ENCODE measurements at places on chromosomes 7 and 10.

DNA sequence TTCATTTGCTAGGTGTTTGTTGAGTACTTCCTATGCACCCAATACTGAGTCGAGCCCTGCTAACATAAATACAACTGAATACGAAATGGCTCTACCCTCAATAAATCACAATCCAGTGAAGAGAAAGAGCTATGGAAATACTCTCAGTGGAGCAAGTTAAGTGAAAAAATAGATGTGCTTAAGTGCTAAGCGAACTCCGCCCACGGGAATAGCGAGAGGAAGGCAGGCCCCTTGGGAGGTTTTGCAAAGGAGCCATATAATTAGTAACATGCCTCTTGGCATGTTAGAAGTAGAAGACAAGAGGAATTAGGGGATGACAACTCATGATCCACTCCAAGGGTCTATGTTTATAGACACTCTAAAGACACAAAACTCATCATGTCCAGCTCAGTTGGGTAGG is 42.8 kb upstream of the TSPAN33 start:
- no peak for DNase-seq

GRCh38 chr10:54585572-54585971 is 215.5 kb downstream of the PCDH15 start:
- DNase-seq = no peak

DNA sequence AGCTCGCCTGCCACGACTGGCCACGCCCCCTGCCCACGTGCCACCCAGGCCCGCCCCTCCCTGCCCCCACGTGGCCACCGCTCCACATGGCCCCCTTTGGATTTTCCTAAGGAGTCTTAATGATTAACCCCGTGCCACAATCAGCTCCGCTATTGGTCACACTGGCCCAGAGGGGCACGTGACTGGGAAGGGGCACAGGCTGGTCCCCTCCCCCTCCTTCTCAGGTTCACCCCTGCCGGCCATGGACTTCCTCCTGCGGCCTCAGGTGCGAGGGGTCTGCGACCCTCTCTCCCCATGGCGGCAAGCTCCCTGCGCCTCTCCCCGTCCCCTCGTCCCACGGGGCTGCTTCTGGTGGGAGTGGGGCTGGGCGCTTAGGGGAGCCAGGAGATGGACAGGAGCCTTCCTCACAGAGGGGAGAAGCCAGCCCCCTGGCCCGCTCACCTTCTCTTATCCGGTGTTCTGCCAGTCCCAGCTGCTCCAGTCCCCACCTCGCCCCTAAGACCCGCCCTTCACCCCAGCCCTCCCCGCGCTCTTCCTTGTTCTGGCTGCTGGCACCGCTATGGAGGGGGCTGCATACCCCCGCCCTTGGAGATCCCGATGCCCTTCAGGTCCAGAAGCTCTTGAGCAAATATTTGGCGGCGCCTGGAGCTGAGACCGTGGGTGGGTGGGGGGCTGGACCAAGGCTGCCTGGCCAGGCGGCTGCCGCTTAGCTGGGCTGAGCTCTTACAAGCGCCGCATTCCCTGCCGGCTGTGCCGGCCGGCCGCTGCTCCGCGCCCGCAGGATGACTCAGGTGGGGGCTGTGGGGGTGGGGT is 3.2 kb downstream of the SLC4A2 start:
- DNase-seq = peak; percentile 72

- DNase-seq = no peak
Measured at GRCh38 chr10:48602401-48603135, 2.3 kb downstream of the ARHGAP22 start.

DNA sequence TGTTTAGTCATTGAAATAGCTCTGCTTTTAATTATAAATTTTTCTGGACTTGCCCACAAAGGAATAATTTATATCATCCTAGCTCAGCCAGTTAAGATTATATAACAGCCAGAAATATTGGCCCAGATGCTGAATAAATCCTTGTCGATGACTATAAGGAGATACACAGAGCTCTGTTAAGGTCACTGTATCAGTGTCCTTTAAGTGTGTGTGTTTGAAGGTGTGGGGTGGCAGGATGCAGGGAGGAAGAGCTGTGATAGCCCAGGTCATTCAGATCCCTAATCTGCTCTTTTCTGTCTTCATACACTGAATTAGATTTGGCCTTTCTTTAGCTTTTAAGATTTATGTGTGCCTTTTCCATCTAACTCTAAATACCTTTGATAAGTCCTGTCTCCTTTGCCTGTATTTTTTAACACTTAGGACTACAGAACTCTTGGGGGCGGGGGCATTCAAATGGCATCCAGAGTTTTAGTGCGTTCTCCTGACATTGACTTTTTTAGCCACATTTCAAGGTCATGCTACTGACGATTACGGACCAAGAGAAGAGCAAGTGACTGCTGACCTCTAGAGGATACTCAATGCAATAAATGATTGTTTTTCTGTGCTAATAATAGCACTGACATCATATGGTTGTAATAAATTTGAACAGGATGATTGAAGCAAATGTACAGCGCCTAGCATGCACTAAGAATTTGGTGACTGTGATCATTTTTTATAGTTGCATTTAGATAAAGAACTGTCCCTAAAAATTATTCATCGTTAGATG is 172.3 kb downstream of the CACNB2 start:
- DNase-seq = peak; percentile 38

GRCh38 chr10:60957667-60958221 is 13.8 kb upstream of the RHOBTB1 start:
- DNase-seq = no peak

GRCh38 chr10:28595613-28596012 is 62.7 kb downstream of the WAC start:
- DNase-seq = no peak

DNA sequence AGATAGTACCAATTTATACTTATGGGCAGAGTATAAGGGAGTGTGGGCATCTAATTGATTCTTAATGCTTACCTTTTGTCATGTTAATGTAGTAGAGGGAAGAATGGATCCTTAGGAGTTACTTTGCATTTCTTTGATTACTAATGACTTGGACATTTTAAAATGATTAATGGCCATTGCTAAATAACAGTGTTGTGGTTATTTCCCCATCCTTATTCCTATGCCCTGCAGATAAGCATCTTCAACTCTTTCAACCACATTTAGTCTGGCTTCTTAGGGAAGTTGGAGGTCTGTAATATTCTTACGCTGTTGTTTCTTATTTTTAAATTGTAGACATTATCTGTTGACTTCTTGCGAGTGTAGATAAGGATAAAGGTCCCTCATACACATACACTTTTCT is 37.2 kb downstream of the KAT6B start:
- no peak for DNase-seq

DNA sequence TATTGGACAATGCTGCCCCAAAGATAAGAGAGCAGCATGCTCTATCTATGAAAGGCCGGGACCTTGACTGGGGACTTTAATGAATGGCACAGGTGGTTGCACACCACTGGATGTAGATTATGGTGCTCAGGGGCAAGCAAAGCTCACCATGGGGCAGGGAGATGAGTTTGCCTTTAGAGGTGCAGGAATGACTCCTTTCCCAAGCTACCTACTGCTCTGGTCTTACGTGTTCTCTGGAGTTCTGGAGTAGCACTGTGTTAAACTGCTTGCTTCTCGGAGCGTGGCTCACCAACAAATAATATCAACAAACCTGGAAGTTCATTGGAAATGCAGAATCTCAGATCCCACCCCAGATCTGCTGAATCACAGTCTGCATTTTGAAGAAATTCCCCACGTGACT is 445.3 kb downstream of the RPS24 start:
- DNase-seq = no peak

DNA sequence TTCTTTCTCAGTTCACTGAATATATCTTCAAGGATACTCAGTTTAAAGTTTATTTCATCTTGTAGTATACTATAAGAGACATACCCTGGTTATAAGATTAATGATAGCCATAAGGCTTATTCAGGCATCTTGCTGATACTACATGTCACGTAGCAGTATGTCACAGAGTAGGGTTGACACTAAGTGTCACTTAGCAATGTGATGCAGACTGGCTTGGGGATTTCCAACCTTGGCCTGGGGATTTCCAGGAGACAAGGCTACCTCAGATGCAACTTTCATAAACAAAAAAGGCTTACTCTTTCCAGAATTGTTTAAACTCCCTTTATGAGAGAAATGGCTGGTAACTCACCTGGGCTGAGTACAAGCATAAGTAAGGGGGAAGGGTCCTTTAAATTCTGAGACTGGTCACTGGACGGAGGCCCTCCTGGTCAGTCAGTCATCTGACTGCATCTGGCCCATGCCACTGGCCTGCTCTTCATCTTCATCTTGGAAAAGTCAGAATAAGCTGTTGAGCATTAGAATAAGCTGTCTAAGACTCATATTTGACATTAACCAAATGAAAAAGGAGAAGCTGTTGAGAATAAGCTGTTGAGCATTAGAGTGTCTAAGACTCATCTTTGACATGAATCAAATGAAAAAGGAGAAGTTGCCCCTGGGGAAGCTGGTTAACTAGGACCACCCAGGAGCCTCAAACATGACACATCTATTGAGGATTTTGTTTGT is 9.5 kb downstream of the SLC13A1 start:
- no peak for DNase-seq

DNA sequence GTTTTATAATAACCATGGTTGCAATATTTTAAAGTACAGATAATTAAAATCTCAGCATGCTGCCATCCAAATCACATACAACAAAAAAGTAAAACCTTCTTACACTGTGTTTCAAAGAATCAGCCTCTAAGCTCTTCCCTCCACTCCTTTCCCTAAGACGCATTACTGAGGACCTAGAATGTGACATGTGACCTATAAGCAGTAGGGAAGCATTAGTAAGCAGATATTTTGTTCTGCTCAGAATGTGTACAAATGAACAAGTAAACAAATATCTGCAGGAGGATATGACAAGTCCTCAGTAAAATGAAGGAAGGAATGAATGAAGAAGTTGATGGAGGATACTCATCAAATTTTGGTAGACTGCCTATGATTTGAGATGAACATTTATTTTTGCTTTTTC is 49.1 kb downstream of the RAB11FIP2 start:
- no peak for DNase-seq

- DNase-seq = no peak
Measured at GRCh38 chr7:26328498-26329390, 37.1 kb downstream of the SNX10 start.

- peak; percentile 24 for DNase-seq
Measured at GRCh38 chr7:30412782-30413504, 65.6 kb downstream of the NOD1 start.

DNA sequence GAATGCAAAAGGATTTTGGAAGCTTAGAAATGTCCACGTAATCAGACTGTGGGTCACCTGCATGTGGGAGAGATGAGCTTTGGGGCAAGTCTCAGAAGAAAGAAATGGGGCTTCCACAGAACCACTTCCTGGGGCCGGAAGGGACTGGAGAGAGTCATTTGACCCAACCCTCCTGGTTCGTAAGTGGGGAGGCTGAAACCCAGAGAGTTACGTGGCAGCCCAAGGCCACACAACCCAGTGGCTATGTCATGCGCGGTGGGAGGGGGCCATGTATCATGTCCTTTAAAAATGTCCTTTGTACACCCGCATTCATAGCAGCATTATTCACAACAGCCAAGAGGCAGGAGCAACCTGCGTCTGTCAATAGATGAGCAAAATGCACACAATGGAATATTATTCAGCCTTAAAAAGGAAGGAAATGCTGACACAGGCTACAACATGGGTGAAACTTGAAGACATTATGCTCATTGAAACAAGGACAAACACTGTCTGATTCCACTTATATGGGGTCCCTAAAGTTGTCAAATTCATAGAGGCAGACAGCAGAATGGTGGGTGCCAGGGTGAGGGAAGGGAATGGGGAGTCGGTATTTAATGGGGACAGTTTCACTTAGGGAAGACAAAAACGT is 15.1 kb downstream of the CAMK2B start:
- DNase-seq = no peak

DNA sequence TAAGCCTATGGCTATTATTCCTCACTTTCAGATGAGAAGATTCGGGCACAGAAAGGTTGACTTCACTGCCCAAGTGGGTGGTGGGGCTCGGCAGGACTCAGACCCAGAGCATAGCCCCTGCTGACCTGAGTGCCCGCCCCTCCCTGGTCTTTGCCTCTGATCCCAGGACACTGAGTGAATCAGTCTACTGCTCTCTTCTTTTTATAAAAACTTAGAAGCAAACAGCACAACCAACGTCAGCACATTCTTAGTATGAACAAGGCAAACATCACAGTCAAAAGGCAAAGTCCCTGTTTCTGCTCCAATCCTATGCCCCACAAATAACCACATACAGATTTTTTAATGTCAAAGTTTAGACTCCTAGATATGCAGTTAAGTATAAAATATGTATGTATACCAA is 237.8 kb downstream of the ZMYND11 start:
- no peak for DNase-seq

- no peak for DNase-seq
Measured at GRCh38 chr7:124480036-124480820, 285.4 kb downstream of the GPR37 start.

GRCh38 chr10:65196111-65196510 is 1674.9 kb downstream of the REEP3 start:
- no peak for DNase-seq

GRCh38 chr7:146401939-146402338 is 285.3 kb downstream of the CNTNAP2 start:
- DNase-seq = no peak

- DNase-seq = no peak
Measured at GRCh38 chr7:30684351-30684750, 2.1 kb upstream of the CRHR2 start.

DNA sequence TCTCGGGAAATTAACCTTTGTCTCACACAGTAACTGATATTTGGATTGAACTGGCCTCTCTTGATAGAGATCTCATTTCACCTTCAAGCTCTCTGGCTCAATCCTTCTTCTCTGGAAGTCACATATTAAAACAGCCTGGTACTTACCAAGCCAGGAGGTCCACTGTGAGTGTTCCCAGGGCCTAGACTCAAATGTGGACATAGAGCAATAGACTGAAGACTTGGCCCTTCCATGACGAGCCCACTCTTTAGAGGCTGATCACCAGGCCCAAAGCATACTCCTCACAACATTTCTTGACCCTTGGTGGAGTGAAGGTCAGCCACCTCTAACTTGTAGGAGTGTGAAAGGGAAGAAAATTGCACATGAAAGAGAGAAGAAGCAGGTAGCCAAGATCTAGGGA is 38.5 kb downstream of the COL1A2 start:
- no peak for DNase-seq

DNA sequence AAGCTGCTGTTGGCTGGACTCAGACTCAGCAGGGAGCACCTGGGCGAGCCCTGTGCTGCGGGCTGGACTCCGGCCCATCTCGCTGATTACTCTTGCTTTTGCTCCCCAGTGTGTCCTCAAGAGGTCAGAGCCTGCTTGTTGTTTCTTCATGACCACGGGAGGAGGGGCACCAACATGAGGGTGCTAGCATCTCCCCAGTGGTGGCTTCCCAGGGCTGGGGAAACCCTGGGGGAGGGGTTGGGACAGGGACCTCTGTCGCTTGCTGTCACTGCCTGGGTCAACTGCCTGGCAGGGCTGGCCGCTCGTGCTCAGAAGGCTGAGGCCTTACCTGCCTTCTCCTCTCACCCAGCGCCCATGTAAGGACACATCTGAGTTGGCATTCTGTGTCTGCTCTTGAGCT is 152.3 kb upstream of the SHH start:
- no peak for DNase-seq

GRCh38 chr7:77606562-77606961 is 69.5 kb downstream of the PTPN12 start:
- no peak for DNase-seq
